ENCODE measurements at places on chromosomes 16 and 17. TPM values are rescaled to one million over a fixed set of nuclear protein-coding genes. Genes with fewer than 3 reads are reported as not detected.

CCL22 gene
- not detected for total RNA-seq

FOXL1 gene
- total RNA-seq = 0.52 TPM

- DNase-seq = no peak
Measured at GRCh38 chr17:74474043-74474792, 7.8 kb downstream of the CD300A start.

CACNG3 gene
- total RNA-seq = not detected

GRCh38 chr17:208429-208828 lies 27.0 kb upstream of the DOC2B start:
- no peak for DNase-seq

DNA sequence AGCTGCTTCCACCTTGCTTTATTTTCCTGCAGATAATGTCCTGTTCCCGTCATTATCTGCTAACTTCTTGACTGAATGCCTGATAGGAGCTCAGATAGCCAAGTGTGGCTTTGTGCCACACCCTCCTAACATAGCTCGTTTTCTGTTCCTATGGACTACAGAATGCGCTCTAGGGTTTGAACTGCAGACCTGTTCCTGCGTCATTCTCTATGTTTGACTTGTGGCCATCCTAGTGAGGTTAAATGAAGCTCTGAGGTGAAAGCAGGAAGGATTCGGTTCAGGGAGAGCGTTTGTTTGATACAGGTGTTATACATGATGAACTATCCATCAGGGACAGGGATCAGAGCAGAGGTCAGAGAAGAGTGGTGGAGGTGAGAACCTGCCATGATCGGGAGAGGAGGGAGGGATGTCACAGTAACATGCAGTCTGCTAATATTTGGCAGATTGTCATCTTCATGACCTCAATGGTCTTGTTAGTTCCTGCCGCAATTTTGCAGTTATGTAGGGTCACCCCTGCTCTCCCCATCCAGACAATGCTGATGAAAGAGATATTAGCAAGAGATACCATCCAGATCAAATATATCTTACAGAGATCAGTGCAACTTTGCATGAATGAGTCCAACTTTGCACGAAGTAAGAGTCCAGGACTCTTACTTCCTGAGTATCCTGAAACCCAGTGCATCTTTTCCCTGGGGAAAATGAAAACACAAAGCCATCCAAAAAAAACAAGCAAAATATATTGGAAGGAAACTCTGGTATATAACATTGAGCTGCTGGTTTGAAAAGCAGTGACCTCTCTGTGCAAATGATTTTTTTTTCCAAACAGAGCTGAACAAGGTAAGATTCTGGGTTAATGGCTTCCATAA lies 32.8 kb downstream of the MPHOSPH6 start:
- no peak for DNase-seq

CALCOCO2 gene
- 322 TPM for total RNA-seq

GRCh38 chr17:18261146-18261515 lies 669 bp downstream of the MIEF2 start:
- DNase-seq = peak; percentile 91

GRCh38 chr17:20095336-20096080 lies 86.3 kb downstream of the SPECC1 start:
- peak; percentile 79 for DNase-seq

ARHGAP23 gene
- 68.5 TPM for total RNA-seq

- no peak for DNase-seq
Measured at GRCh38 chr16:21598701-21599121, 666 bp upstream of the METTL9 start.

SLC12A3 gene
- total RNA-seq = not detected

KRTAP9-8 gene
- total RNA-seq = not detected

GRCh38 chr17:62109924-62110323 lies 44.8 kb upstream of the MED13 start:
- no peak for DNase-seq

EXOC3L1 gene
- 1.9 TPM for total RNA-seq

GRCh38 chr16:50024207-50024606 lies 818 bp upstream of the CNEP1R1 start:
- DNase-seq = no peak

GRCh38 chr17:78960928-78961327 lies 18.8 kb downstream of the LGALS3BP start:
- DNase-seq = peak; percentile 65

GRCh38 chr16:66640724-66641314 lies 36.3 kb downstream of the CMTM3 start:
- DNase-seq = no peak

DNA sequence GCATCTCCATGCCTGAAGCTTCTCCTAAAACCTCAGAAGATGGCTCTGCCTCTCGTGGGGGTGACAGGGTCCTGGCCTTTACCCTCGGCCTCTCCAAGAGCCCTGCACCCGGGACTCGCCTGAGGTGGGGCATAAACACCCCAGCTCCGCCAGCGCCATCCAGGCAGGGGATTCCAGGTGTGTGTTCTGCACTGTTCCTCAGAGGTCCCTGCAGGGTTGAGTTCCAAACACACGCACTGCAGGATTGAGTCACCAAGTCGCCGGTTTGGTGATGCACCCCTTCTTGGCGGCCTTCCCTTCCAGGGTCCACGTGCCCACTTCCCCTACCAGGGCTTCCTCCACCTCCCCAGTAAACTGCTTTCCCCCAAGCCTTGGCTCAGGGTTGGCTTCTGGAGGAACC lies 40.0 kb upstream of the RBFOX3 start:
- DNase-seq = no peak

PIRT gene
- not detected for total RNA-seq

DNA sequence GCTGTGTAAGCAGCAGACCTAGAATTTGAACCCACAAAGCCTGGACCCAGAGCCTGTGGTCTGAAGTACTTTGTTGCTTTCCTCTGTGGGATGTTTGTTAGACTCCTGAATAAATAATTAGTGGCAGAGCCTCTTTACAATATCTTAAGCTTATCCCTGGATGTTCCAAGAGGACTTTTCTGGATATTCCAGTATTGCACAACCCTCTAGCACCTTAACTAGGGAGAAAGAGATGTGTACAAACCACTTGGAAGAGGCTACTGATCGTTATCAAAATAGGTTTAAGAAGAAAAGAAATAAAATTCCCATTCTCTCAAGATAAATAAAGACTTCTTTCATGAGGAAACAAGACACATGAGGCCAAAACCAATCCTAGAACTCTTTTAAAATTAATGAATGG lies 632.4 kb downstream of the CDH11 start:
- DNase-seq = no peak

ZFPM1 gene
- total RNA-seq = 4.3 TPM

DNA sequence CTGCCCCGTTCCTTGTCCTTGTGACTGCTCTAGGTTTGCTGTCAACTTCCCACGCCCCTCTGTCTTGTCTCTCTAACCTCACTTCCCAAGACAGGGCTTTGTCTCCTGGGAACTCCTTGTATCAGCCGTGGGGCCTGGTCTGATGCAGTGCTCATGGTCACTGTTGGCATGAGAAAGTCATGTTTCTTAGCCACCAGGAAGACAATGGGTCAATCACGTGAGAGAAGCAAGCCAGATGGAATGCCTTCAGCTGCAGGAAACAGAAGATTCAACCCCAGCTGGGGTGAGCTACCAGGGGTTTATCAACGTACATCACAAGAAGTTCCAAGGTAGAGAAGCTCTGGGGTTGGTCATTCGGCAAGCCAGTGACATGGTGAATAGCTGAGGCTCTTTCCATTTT lies 116.6 kb downstream of the IRF8 start:
- DNase-seq = no peak

- no peak for DNase-seq
Measured at GRCh38 chr17:61733021-61733420, 130.3 kb downstream of the BRIP1 start.

DNA sequence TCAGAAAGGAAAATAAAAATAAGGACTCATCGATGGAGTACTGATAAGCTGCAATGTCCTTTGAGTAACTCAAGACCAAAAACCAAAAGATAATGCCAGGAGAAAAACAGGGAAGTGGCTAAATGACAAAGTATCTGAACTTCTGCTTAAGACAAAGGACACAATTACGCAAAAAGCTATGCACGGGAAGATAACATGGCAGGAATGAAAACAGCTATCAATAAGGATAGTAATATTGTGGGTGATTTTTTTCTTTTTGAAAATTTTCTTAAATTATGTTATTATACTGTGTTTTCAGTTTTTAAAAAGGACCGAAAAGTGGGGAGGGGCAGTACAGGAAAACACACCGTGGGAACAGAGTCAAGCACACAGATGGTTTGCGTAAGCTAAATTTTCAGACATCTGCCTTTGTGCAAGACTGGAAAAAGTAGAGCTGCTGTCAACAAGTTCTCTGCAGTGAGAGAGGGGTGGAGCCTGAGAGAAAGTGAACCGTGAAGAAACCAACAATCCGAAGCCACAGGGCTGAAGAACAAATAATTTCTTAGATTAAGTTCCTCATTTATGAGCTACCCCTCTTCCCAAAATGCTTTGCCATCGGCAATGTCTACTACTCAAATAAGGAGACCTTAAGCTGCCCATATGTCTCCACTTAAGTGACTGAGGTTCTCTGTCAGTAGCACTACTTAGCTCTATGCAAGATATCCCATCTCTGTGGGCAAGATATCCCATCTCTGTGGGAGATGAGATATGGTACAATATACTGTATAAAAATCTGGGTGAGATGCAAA lies 99.9 kb upstream of the CORO6 start:
- DNase-seq = peak; percentile 68

KRTAP9-2 gene
- not detected for total RNA-seq

DNA sequence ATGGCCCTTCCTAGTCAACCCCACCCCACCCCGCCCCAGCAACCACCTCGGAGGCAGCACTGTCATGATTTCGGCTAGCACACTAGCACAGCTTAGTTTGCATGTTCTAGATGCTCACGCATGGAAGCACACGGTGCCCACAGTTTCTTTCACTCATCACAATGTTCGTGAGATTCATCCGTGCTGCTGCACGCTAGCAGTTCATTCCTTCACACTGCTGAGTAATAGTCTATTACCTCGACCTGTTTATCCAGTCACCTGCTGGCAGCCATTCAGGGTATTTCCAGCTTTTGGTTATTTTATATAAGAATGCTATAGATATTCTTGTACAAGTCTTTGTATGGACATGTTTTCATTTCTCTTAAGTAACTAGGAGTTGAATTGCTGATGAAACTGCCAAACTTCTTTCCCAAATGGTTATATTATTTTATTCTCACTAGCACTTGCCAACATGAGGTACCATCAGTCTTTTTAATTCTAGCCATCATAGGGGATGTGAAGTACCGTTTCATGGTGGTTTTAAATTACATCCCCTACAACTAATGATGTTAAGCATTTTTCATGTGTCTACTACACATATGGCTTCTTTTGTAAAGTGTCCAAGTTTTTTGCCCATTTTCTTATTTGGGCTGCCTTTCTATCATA lies 75.7 kb downstream of the CYTH1 start:
- no peak for DNase-seq

GRCh38 chr17:60087882-60088669 lies 9.4 kb upstream of the HEATR6 start:
- no peak for DNase-seq

SMIM22 gene
- not detected for total RNA-seq

GRCh38 chr16:58249388-58249779 lies 45.4 kb downstream of the PRSS54 start:
- no peak for DNase-seq

SDR42E1 gene
- total RNA-seq = 0.79 TPM

DNA sequence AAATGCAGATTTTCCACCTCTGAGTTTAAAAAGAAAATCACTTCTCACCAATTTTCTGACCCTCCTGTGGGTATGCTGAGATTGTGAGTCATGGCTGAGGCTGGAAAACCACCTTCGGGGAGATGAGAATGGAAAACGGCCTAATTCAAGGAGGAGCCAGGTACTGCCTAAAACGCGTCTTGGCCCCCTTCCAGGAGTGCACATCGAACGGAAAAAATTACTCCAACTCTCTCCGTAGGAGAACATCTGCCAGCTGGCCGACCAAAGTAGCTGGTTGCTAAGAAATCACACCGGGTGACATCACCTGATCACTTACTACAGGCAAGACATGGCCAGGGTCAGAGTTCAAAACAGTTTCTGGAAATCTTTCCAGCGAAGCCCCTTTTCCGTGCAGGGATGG lies 107.6 kb downstream of the ZNF423 start:
- DNase-seq = peak; percentile 39

DNA sequence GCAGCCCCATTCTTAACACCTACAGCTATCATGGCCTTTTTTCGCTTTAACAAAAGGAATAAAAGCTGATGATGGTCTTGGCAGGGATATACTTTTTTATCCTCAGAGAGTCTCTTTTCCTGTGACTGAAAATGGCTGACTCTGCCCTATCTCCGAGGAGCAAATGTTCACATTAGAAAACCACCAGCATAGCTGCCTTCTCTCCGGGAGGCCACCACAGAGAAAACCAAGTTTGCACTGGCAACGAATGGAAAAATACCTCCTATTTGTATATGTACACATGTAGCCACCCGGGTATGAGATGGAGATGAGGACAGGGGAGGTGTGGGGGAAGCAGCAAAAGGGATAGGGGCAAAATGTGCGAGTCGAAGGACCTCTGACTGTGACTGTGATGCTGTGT lies 88.2 kb downstream of the STX8 start:
- DNase-seq = no peak

OR1A1 gene
- total RNA-seq = not detected

DNA sequence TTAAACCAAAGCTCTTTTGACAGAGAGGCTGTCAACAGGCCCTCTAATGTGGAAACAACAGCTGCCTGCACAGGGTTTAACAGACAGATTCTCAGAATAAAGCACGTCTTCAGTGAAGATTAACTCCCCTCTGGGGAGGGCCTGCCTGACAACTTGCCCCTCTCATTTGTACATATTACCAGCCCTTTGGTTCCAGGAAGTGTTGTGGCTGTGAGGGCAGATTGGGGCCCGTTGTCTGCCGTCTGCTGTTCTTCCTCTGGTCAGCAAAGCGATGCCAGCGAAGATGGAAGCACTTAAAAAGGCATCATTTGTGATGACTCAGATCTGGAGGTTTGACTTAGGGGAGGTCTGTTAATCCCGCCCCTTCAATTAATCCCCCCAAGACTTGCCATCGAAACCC lies 177.0 kb upstream of the IRX6 start:
- no peak for DNase-seq

- DNase-seq = no peak
Measured at GRCh38 chr16:54986409-54986808, 55.7 kb downstream of the IRX5 start.

DNA sequence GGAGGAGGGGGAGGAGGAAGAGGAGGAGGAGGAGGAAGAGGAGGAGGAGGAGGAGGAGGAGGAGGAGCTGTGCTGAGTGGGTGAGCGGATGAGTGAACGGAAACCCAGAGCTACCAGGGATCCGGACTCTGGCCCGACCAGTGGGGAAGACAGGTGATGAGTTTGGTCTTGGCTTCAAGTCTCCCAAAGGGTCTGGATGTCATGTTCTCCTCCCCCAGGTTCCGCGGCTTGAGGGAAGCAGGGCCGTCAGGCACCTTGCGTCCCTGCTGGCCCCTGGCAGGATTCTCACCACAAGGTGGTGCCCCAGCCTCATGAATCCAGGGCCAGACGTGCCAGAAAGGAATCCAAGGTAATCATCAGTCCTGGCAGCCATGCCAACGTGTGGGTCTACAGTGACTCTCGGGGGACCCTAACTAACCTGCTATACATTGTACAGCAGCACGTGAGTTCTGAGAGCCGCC lies 13.5 kb upstream of the ABAT start:
- peak; percentile 49 for DNase-seq

- DNase-seq = no peak
Measured at GRCh38 chr17:2396192-2396567, 4.7 kb downstream of the MNT start.

GRCh38 chr17:40431231-40431602 lies 12.0 kb upstream of the IGFBP4 start:
- DNase-seq = no peak

FOXC2 gene
- 1.2 TPM for total RNA-seq

RSKR gene
- total RNA-seq = 7.1 TPM

- DNase-seq = no peak
Measured at GRCh38 chr16:79564671-79565107, 35.8 kb downstream of the MAF start.
